ENCODE measurements at places on chromosomes 12 and 14. TPM values are rescaled to one million over a fixed set of nuclear protein-coding genes. Genes with fewer than 3 reads are reported as not detected.

GRCh38 chr14:36580856-36581831, 1.3 kb downstream of the NKX2-8 start:
- DNase-seq, result no peak

DNA sequence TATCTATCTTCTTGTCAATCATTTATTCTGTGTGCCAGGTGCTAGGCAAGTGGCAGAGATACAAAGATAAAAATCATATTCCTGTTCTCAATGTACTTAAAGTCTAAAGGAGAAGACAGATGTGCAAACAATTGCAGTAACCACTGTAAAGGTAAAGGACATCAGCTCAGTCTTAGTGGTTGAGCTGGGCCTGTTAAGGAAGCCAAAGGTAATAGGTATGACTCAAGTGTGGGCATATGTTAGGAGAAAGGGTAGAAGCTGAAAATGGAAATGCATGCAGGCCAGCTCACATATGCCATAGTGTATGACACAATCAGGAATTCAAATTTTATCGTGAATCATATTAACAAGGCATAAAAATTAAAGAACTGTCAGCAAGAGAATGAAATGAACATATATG, 49.8 kb downstream of the FAR2 start:
- no peak for DNase-seq

DNA sequence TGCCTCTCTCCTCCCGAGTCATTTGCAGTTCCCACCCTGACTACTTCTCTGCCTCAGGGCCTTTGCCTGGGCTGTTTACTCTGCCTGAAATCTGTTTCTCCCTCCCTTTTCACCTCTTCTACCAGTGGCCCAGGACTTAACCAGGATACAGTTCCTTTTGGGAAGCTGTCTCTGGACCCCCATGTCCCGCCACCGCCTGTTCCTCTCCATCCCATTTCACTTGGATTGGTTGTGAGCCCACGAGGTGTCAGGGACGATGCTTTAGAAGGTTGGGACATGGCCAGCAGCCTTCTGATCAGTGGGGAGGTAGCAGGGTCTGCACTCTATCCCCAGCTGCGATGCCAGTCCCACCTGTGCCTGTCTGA, 51.8 kb downstream of the FAM222A start:
- no peak for DNase-seq

DNA sequence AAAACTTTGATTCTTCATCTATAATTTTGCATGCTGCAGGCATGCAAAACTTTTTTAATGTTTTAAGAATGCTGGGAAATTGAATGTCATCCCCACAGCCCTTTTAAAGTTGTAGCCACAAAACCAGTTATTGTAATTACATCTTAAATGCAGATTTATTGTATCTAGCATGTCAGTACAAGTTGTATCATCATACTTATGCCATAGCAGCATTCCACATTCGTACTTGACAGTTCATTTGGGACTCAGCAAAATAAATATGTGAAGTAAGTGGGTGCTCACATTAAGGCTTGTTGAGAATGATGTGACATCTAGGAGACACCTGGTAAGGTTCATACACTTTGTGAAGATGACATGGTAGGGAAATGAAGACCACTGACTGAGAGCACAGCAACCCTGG, 44.0 kb upstream of the GZMB start:
- DNase-seq, result no peak

DNA sequence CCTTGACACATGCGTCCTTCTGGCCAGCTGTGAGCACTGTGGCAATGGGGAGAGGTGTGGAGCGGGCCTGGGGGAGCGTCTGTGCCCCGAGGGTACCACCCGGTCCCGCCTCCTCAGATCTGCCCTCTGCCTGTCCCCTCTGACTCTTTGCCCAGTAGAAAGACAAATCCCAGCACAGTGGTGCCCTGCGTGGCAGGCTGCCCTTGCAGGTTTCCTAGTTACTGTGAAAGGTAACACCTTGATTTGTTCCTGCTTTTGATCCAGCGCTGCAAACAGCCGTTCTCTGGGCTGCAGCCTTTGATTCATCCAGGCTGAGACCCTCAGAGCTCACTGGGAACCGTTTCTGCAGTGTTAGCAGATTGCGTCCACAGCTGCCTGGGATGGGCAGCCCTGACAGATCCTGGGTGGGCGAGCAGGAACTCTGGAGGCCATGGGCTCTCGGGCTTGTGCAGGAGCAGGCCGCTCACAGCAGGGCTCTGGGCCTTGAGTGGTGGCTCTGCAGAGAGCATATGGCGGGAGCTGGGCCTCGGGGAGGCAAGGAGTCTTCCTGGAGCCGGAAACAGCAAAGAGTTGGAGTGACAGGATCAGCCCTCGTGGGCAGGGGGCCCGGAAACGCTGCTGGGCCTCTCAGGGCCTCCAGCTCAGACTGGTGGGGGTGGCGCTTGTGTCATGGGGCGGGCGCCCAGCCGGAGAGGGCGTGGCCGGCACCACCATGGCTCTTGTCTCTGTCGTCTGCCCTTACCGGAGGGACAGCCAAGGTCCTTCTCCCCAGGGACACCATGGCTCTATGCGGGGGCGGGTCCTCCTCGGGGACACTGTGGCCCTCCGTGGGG, 16.6 kb downstream of the FBRSL1 start:
- peak; percentile 68 for DNase-seq

Gene PAPLN
- 0.24 TPM for total RNA-seq

GRCh38 chr12:47190271-47190750, 110.6 kb upstream of the AMIGO2 start:
- no peak for DNase-seq

DNA sequence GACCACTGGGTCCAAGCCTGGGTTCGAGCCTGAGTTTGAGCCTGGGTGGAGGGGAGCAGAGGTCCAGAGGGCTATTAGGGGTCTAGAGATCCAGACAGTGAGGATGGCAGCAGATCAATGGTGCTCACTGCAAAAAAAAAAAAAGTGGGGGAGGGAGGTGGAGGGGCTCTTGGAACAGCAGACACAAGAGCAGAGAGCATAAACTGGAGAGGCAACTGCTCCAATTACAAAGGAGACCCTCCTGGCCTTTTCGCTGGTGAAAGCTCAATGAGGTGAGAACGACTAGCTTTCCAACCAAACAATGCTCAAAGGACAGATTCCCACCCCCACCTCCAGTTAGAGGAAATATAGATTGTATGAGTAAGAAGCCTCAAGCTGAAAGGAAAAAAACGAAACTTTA, 124.2 kb upstream of the TSPAN8 start:
- no peak for DNase-seq

Gene DHRS2
- 0.50 TPM for total RNA-seq

- no peak for DNase-seq
These were observed 4.1 kb upstream of the CCER1 start for GRCh38 chr12:90959032-90959431.

DNA sequence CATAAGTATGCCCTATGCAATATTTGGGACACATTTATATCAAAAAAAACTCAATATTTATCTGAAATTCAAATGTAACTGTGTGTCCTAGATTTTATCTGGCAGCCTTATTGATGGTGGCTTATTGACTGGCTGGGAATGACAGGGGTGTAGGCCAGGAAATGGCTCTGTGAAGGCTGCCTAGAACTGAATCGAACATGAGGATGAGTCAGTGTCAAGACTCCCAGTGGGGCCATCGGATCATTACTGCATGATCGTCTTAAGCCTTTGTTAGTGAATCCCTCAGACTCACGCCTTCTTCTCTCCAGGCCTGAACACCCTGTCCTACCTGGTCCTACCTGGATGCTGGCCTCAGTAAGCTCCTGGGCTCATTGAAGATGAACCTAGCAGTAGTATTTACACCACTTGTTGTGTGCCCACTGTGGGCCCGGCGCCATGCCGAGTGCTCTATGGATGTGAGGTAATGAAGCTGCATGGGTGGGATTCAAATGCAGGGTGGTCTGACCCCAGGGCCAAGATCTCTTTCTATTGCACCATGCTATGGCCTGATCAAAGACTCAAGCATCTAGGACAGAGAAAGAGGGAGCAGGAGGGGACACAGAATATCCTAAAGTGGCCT, 21.0 kb upstream of the FAIM2 start:
- no peak for DNase-seq

Gene TMEM179
- total RNA-seq, result not detected

DNA sequence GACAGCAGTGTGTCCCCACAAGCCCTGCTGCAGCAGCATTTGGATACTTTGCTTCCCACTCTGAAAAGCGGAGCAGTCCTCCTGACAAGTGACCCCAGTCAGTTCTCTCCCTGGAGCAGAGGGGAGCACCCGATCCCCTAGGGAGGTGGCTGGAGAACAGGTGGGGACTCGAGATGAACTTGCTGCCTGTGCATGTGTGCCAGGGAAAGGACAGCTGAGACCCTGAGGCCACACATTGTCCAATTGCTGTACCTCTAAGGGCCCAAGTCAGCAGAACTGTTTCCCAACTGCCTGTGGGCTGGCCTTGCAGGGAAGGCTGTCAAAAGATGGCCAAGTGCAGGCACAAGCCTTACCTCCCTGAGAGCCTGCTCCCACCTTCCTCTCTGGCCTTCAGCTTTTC, 55.1 kb downstream of the IFT43 start:
- DNase-seq, result no peak

Gene WNT1
- 2.0 TPM for total RNA-seq

GRCh38 chr12:1844661-1845409, 24.5 kb downstream of the LRTM2 start:
- DNase-seq, result no peak

Gene GLS2
- total RNA-seq, result 1.2 TPM

DNA sequence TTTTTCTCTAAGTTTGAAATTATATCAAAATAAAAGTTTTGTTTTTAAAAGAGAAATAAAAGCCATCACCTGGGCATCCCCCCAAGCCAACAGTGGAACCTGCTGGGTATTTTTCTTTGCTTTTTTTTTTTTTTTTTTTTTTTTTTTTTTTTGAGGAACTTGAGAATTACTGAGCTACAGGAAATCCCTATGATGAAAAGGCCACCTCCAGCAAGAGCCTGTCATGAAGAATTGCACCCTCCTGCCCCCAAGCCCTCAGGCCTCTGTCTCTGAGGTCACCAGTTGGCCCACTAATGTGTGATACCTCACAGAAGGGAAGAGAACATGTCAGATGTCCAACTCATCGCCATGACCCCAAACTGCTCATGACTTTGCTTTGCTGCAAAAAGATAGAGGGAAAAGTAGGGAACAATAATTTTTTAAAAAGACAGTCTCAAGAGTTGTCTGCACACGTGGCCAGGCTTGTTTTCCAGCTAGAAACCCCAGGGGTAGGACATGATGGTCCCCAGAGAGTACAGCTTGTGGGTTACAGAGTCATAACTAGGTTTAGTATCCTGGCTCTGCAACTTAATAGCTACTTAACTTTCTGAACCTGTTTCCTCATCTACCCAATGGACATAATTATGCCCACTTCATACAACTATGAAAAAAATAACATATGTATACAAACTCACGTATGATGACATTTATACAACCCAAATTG, 124.3 kb upstream of the EGLN3 start:
- no peak for DNase-seq

DNA sequence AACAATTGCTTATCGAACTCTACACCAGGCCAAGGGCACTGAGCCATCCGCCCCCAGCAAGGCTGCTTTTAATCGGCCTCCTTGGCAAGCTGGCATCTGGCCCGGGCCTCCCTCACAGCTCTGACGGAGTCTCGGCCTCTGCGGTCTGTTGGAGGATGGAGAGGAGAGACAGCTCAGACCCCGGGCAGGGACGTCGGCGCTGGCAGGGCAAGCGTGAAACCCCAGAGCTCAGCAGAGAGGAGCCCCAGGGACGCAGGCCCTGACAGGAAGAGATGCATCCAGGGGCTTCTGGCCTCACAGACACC, 17.5 kb downstream of the CAMKK2 start:
- DNase-seq, result no peak

Gene L2HGDH
- total RNA-seq, result 5.4 TPM

GRCh38 chr12:47080725-47081502, 1.2 kb upstream of the AMIGO2 start:
- peak; percentile 78 for DNase-seq

GRCh38 chr14:71583705-71584104, 348.5 kb upstream of the RGS6 start:
- no peak for DNase-seq

Gene PAX9
- total RNA-seq, result not detected

- peak; percentile 55 for DNase-seq
These were observed 21.8 kb downstream of the MVK start for GRCh38 chr12:109595321-109595902.

Gene BCL7A
- 0.85 TPM for total RNA-seq

Gene REP15
- not detected for total RNA-seq

GRCh38 chr12:14956024-14956891, 5.1 kb downstream of the ARHGDIB start:
- DNase-seq, result no peak

Gene PPFIBP1
- total RNA-seq, result 1.6 TPM

Gene TCL1B
- not detected for total RNA-seq

Gene GPX2
- total RNA-seq, result not detected

Gene GUCY2C
- not detected for total RNA-seq

- DNase-seq, result no peak
These were observed 7.3 kb downstream of the ITGA7 start for GRCh38 chr12:55700255-55701018.

Gene EMP1
- 4.2 TPM for total RNA-seq

Gene HOXC13
- not detected for total RNA-seq

Gene CCDC184
- total RNA-seq, result 4.2 TPM

GRCh38 chr12:47750229-47750798, 8.4 kb downstream of the RAPGEF3 start:
- no peak for DNase-seq

Gene PPP4R4
- total RNA-seq, result 0.58 TPM

DNA sequence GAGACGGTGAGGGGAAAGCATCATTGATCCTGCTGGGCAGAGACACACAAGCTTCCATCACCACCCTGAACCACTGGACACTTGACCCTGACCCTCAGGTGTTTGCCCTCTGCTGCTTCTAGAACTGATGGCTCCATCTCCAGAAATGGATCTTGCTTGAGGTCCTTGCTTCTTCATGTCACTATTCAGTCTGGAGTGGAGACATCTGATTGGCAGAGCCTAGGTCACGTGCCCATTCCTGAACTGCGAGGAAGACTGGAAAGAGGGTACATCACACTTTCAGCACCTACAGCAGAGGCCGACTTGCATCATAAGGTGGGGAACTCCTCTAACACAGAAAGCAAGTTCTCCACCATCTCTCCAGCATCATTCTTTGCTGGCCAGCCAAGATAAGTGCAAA, 106.7 kb upstream of the COCH start:
- no peak for DNase-seq

GRCh38 chr12:40614923-40615322, 77.3 kb upstream of the CNTN1 start:
- DNase-seq, result no peak

GRCh38 chr12:53513712-53514410, 6.6 kb upstream of the NPFF start:
- DNase-seq, result no peak

Gene PALS1
- 7.3 TPM for total RNA-seq

Data from natural killer cell (primary cell).